Activated CD4-positive, alpha-beta memory T cell treated with anti-CD3 and anti-CD28 coated beads, Interleukin-2, amount 10 ng/mL, durations not matched to agents 7 days and 5 days (primary cell): ENCODE measurements at places on chromosomes 5 and 9.

GRCh38 chr5:116514421-116514970 is 60.1 kb downstream of the SEMA6A start:
- H3K4me1 ChIP-seq = no peaks in the 10 kb centered on the region
- no peaks in the 10 kb centered on the region for H3K27me3 ChIP-seq
- no peak overlapping the region for H3K27ac ChIP-seq
- no peaks in the 10 kb centered on the region for H3K36me3 ChIP-seq
- DNase-seq = no peak

DNA sequence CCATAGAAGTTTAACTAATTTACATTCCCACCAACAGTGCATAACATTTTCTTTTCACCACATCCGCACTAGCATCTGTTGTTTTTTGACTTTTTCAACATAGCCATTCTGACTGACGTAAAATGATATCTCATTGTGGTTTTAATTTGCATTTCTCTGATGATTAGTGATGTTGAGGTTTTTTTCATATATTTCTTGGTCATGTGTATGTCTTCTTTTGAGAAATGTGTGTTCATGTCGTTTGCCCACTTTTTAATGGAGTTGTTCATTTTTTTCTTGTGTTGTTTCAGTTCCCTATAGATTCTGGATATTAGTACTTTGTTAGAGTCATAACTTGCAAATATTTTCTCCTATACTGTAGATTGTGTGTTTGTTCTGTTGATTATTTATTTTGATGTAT is 163.4 kb downstream of the FER start:
- no peak overlapping the region for H3K27ac ChIP-seq
- H3K4me3 ChIP-seq = no peak overlapping the region
- H3K36me3 ChIP-seq = peaks cover 7% of the 10 kb centered on the region
- no peak for DNase-seq
- H3K4me1 ChIP-seq = peaks cover 1% of the 10 kb centered on the region

DNA sequence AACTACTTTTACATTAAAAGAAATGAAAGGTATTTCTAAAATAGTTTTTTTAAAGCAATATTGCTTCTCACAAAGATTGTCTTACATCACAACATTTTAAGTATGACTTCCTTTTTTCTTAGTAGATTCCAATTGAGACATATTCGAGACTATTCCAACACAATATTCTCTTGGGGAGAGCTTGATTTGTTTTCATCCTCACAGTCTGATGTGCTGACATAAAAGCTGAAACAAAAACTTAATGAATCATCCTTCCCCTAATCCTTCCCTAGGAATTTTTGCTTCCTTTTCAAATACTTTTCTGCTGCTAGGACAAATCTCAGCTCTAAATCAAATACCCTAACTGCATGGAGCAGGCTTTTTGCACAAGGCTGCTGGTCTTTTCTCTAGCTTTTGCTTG is 245.8 kb upstream of the MAP3K1 start:
- peaks cover 5% of the 10 kb centered on the region for H3K36me3 ChIP-seq
- DNase-seq = no peak
- no peak overlapping the region for H3K4me3 ChIP-seq
- no peak overlapping the region for H3K27ac ChIP-seq

DNA sequence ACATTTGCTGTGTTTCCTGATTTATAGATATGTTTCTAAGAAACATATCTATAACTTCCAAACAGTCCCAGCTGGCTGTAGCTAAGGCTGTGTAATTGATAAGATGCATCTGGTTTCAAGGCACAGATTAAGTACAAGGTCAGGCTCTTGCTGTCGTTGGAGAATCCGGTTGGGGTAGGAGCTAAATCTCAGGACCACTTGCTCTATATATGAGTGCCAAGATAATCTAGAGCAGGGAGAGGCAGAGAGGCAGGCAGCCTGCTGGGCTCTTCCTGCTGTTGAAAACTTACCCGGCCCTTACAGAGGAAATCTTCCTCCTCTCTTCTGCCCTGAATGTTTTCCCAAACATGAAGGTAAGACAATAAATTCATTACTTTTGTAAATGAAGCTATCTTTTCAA is at the start of gene C7:
Gene C7, plus strand, starts transcription at position 234 of the 400 bp plus-strand sequence. Its CDS starts 114 bp downstream, at position 348.
- peaks cover 19% of the 10 kb centered on the region for H3K27me3 ChIP-seq
- no peak for DNase-seq
- no peaks in the 10 kb centered on the region for H3K36me3 ChIP-seq
- no peaks in the 10 kb centered on the region for H3K4me1 ChIP-seq
- no peak within 1 kb of the TSS for H3K27ac ChIP-seq

DNA sequence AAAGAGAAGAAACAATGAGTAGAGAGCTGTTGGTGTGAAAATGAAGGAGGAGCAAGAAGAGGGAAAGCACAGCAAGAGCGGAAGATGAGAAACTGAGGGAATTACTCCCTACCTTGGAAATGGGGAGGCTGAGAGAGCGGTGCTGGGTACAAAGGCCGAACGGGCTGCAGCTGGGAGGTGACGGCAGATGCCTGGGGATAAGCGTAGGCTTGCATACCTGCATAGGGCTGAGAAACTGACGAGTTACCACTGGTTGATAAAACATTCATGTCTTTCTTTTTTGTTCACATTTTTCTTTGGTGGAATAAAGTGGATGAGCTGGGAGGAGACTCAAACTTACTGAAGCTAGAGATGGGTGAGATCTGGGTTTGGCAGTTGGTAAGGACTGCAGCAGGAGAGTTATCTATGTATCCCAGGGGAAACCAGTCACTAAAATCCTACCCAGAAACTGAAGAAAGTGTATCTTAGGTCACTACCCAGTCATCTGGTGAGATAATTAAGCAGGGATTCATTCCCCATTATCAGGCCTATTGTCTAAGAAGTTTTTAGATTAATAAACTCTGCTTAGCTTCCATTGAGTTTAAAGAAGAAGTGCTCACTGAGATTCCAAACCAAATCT is 34.8 kb downstream of the FKBP15 start:
- H3K27ac ChIP-seq = no peak overlapping the region
- H3K27me3 ChIP-seq = no peaks in the 10 kb centered on the region
- no peak for DNase-seq
- no peak overlapping the region for H3K4me3 ChIP-seq

DNA sequence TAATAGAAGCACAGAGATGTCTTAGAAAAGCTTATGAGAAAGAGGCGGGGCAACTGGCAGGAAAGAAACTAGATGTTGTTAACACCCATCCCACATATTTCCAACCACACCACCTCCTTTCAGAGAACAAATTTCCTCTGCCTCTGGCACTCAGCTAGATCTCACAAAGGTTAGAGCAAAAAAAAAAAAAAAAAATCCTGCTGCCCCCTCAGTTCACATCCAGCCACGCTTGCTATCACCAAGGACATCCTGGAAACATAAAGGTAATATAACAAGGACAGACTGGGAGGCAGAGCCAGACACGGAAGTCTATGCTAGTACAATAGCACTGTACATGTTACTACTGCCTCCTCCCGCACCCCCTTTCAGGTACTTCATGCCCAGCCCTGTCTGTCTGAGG is 238.0 kb upstream of the PTGER4 start:
- H3K27me3 ChIP-seq = no peaks in the 10 kb centered on the region
- H3K4me1 ChIP-seq = peaks cover 45% of the 10 kb centered on the region
- peak overlapping the region; percentile 73 for H3K27ac ChIP-seq
- peak overlapping the region; percentile 44 for H3K4me3 ChIP-seq
- peaks cover 25% of the 10 kb centered on the region for H3K36me3 ChIP-seq

- no peak overlapping the region for H3K27ac ChIP-seq
- H3K4me1 ChIP-seq = no peaks in the 10 kb centered on the region
- no peak for DNase-seq
- H3K27me3 ChIP-seq = no peaks in the 10 kb centered on the region
These were observed 44.9 kb upstream of the MYO10 start for GRCh38 chr5:16980983-16981382.

DNA sequence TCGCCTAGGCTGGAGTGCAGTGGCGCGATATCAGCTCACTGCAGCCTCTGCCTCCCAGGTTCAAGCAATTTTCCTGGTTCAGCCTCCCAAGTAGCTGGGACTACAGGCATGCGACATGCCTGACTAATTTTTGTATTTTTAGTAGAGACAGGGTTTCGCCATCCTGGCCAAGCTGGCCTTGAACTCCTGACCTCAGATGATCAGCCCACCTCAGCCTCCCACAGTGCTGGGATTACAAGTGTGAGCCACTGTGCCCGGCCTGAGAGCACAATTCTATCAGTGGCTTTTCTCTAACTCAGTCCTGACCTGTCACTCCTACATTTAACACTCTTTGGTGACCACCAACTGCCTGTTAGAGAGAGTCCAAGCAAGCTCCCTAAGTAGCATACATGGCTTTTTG is 82.7 kb upstream of the SPOCK1 start:
- DNase-seq = no peak
- H3K4me3 ChIP-seq = no peak overlapping the region
- no peak overlapping the region for H3K27ac ChIP-seq
- H3K36me3 ChIP-seq = no peaks in the 10 kb centered on the region
- peaks cover 12% of the 10 kb centered on the region for H3K27me3 ChIP-seq

DNA sequence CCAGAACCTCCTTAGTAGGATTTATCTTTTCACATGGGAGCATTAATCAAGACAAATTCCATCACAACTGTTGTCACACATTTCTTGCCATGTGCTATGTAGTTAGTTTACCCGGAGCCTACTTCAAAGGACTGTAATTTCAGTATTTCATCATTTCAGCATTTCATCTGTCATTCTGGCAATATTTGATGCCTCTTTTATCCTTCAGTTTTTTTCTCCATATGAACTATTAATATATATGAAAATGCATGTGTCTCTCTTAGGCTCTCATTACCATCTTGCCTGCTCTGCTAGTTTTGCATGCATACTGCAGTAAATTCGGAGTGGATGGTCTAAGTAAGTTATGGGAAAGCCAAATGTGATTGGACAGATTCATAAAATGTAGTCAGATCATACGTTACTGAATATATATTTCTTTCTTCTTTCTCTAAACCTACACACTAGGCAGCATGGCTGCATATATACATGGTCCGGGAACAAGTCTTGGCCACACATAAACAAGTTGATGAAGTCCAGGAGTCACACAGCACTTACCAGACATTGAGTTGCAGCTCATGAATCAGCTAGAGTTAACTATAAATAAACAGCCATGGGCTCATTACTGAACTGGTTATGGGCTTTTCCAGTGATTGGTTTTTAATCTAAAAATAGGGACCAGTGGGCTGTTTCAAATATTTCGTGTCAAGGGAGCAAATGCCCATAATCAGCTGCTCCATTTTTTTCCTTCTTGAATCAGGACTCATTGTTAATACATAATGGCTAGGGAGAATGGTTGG is 46.6 kb downstream of the SPATA31D1 start:
- H3K4me3 ChIP-seq = no peak overlapping the region
- H3K36me3 ChIP-seq = no peaks in the 10 kb centered on the region
- H3K4me1 ChIP-seq = no peaks in the 10 kb centered on the region
- no peak overlapping the region for H3K27ac ChIP-seq
- no peaks in the 10 kb centered on the region for H3K27me3 ChIP-seq
- no peak for DNase-seq

GRCh38 chr5:2511126-2511525 is 240.4 kb downstream of the IRX2 start:
- H3K36me3 ChIP-seq = no peaks in the 10 kb centered on the region
- DNase-seq = no peak
- no peak overlapping the region for H3K27ac ChIP-seq
- H3K27me3 ChIP-seq = no peaks in the 10 kb centered on the region

- DNase-seq = no peak
- H3K36me3 ChIP-seq = peaks cover 53% of the 10 kb centered on the region
- H3K4me1 ChIP-seq = peaks cover 17% of the 10 kb centered on the region
- no peak overlapping the region for H3K4me3 ChIP-seq
These were observed 13.2 kb downstream of the MTAP start for GRCh38 chr9:21815643-21816042.

GRCh38 chr5:77255617-77256016 is 45.1 kb downstream of the PDE8B start:
- peaks cover 4% of the 10 kb centered on the region for H3K4me1 ChIP-seq
- H3K4me3 ChIP-seq = no peak overlapping the region
- peaks cover 41% of the 10 kb centered on the region for H3K27me3 ChIP-seq
- no peak overlapping the region for H3K27ac ChIP-seq

GRCh38 chr5:119385536-119386128 is 29.8 kb downstream of the TNFAIP8 start:
- no peak overlapping the region for H3K4me3 ChIP-seq
- no peak for DNase-seq
- peaks cover 76% of the 10 kb centered on the region for H3K4me1 ChIP-seq

DNA sequence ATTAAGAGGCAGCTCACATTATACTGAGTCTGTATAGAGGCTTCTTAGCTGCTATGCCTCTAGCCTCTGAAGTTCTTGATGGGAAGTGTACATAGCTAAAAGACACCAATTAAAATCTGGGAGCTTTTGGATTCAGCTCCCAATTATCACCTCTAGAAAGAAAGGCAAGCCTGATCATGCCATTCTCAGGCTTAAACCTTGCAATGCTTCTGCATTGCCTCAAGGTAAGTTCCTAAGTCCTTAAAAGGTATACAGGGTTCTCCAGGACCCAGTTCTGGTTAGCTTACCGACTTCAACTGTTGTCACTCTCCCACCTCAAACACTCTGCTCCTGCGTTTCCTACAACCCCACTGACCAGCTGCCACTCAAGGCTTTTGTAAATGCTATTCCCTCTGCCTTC is 17.5 kb upstream of the CCL28 start:
- no peak overlapping the region for H3K4me3 ChIP-seq
- no peaks in the 10 kb centered on the region for H3K36me3 ChIP-seq

DNA sequence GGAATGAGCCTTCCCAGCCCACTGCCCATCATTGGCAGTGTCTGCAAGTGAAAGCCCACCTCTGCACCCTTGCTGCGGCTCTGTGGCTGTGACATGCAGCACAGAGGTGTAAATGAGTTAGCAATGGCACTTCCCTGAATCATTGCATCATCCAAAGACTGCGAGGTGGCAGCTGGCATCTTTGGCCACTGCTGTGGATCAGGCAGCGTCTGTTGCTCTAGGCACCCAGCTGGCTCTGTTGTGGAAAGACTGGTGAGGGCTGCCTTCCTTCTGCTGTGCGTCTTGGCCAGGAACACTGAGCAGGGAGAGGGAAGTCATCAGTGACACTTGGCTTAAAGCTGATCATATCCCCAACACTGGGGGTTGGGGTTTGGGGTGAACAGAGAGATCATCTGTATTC is 64.5 kb downstream of the MFAP3 start:
- H3K4me1 ChIP-seq = no peaks in the 10 kb centered on the region
- H3K4me3 ChIP-seq = no peak overlapping the region
- no peaks in the 10 kb centered on the region for H3K27me3 ChIP-seq
- no peak overlapping the region for H3K27ac ChIP-seq
- no peak for DNase-seq
- no peaks in the 10 kb centered on the region for H3K36me3 ChIP-seq

- no peak overlapping the region for H3K27ac ChIP-seq
- H3K4me3 ChIP-seq = no peak overlapping the region
- no peaks in the 10 kb centered on the region for H3K36me3 ChIP-seq
- H3K4me1 ChIP-seq = no peaks in the 10 kb centered on the region
- no peaks in the 10 kb centered on the region for H3K27me3 ChIP-seq
These were observed 274.9 kb downstream of the GADD45G start for GRCh38 chr9:89879701-89880100.

DNA sequence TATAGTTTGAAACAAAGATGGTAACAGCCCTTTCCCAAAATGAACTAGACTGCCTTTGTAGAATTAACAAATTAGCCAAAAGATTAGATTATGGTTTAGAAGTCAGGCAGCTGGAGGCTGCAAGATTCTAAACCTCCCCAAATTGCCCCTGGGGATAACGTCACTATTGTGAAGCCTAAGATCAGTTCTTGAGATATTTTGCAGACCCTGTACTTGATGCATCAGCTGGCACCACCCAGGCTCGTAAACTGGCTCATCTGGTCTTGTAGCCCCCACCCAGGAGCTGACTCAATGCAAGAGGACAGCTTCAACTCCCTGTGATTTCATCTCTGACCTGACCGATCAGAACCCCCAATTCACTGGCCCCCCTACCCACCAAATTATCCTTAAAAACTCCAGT is 4.2 kb upstream of the SOWAHA start:
- peaks cover 10% of the 10 kb centered on the region for H3K4me1 ChIP-seq
- H3K27me3 ChIP-seq = peaks cover 57% of the 10 kb centered on the region
- no peak overlapping the region for H3K27ac ChIP-seq
